ENCODE measurements at places on chromosomes 4 and X.

DNA sequence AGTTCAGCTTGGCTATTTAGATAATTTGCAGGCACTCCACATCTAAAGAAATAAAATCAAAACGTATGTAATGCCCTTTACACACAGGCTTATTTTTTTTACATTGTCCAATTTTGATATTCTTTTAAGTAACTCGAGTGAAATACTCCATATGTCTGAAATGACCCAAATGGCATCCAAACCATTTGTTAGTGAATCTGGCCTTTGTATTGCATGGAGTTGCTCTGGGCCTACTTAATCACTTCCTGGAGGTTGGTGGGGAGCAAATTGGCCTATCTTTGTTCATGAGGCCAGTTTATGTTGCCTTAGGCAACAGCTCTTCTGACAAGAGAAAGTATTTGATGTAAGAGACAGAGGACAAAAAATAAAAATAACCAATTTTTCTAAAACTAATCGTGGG lies 47.6 kb upstream of the TMEM131L start:
- DNase-seq = no peak

- no peak for DNase-seq
Observed at GRCh38 chr4:129136433-129136832, 40.5 kb downstream of the C4orf33 start.

DNA sequence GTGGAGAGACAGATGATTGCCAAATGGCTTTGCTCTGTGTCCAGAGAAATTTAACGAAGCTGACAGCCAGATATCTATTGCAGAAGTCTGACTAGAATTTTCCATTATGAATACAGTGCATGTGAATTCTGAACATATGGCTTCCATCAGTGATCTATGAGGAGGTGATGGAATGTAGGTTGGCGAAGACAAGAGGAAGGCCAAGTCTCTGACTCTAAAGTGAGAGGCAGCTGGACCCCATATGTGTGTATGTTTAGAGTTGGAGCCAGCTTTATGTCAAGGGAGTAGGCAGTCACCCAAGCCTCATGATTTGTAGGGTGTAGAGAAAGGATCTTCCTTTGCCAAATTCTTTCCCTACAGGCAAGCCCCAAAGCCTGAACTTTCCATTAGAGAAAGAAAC lies 76.2 kb upstream of the TEX13D start:
- DNase-seq = no peak

DNA sequence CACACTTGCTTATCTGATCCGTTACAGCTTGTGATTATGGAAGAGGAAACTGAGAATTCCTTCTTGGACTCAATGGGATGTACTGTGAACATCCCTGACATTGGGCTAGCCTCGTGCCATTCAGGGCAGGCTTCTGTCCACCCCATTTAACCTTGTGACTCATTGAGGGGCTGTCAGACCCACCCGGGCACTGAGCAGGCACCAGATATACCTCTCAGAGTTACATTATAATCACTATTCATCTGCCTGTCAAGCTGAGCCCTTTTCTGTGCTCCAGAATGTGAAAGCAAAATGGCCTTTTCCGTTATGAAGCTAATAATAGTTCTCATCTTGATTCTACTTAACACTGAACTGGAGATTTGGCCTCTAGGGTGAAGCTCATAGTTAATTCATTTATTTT lies 170.6 kb upstream of the SCML1 start:
- no peak for DNase-seq

DNA sequence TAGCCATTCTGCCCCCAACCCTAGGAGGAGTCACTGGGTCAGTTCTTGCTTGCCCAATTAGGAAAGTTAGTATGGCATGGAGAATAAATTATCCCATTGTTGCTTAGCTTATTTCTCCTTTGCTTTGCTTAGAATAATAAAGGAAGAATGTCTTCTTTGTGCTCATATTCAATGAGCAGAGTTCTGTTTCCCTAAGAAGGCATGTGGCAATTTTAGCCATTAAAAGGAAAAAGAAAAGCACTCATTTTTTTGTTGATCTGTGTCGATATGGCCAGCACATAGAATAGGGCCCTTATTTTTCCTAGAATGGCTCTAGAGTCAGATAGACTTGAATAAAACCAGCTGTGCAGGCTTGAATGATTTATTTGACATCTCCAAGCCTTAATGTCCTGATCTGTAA lies 166.4 kb upstream of the PPARGC1A start:
- DNase-seq = no peak

Data from activated CD8-positive, alpha-beta memory T cell treated with anti-CD3 and anti-CD28 coated beads, Interleukin-2, amount 50 U/mL, for 4 hours (primary cell).